ENCODE measurements at places on chromosomes 13 and 19.
A peak's percentile ranks its signal among the peaks of the same experiment; 100 is the strongest.

DNA sequence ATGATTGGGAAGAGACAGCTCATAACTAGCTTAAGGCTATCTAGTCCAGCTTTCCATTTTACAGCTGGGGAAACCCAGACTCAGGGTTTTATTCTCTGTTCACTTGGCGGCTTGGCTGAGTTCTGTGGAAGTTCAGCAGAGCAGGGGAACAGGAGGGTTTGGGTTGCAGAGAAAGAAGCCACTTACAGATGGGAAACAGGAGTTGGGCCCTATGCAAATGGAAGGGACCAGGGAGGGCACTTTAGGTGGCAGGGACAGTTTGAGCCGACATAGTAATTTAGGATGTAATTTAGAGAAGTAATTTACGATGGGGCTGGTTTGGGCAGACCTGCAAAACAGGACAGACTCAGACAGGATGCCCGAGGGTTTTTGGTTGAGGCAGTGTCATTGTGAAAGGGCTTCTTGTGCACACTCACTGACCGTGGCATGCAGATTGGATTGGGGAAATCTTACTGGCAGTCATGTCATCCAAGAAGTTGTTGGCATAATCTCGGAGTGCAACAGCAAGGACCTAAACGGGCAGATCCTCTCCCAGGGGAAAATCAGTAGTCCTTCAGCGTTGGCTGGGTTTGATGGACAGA is 47.3 kb upstream of the GPR183 start:
- H3K36me3 ChIP-seq = peaks cover 5% of the 10 kb centered on the region
- H3K27ac ChIP-seq = peak overlapping the region; percentile 1
- H3K27me3 ChIP-seq = no peaks in the 10 kb centered on the region
- no peak for DNase-seq

DNA sequence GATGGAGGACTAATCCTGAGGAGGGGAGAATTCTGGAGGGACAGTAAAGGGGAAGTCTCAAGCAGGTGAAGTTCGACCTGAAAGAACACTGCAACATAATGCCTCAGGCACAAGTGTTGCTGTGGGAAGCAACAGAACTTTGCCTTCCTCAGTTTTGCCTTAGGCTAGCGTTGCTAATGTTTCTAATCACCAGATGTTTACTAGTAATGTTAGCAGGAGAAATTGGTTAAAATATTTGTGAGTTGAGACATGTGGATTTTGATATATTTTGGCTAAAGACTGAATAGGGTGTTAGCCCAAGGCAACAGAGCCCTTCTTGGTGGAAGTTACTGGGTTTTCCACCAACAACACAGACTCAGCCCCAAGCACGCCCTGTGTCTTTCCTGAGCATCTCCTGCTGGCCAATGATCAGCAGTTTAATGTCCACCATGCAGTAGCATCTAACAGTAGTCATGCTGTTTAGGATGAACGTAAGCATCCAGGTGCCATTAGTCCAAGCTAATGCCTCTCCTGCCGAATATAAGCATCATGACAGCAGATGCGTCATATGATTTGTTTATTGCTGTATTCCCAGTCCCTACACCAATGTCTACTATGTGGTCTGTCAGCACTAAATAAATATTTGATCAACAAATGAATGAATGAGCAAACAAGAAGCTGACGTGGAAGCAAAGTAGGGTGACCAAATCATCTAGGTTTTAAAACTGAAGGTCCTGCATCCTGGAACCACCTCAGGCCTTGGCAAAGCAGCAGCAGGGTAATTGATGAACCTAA is 511.9 kb upstream of the HTR2A start:
- no peak overlapping the region for H3K4me3 ChIP-seq
- H3K27me3 ChIP-seq = no peaks in the 10 kb centered on the region
- H3K4me1 ChIP-seq = no peaks in the 10 kb centered on the region
- DNase-seq = no peak

GRCh38 chr19:55370305-55370988 is at the start of gene IL11:
IL11 (minus strand) TSS chr19:55370463; CDS start chr19:55370310, 153 bp downstream.
- no peaks in the 10 kb centered on the region for H3K36me3 ChIP-seq
- H3K27me3 ChIP-seq = no peaks in the 10 kb centered on the region
- peak within 1 kb of the TSS; percentile 11 for H3K27ac ChIP-seq
- peaks cover 26% of the 10 kb centered on the region for H3K4me1 ChIP-seq
- DNase-seq = no peak
- H3K4me3 ChIP-seq = peak within 1 kb of the TSS; percentile 79

- H3K36me3 ChIP-seq = no peaks in the 10 kb centered on the region
- H3K27me3 ChIP-seq = no peaks in the 10 kb centered on the region
- no peak for DNase-seq
These were observed 505.6 kb downstream of the MYO16 start for GRCh38 chr13:109135018-109135417.

- no peaks in the 10 kb centered on the region for H3K27me3 ChIP-seq
- peaks cover 7% of the 10 kb centered on the region for H3K36me3 ChIP-seq
- H3K27ac ChIP-seq = no peak overlapping the region
- no peak overlapping the region for H3K4me3 ChIP-seq
These were observed 58.5 kb downstream of the DNAJC15 start for GRCh38 chr13:43081866-43082265.

GRCh38 chr13:110150384-110151101 is 156.4 kb downstream of the COL4A1 start:
- H3K27ac ChIP-seq = no peak overlapping the region
- no peaks in the 10 kb centered on the region for H3K4me1 ChIP-seq
- no peak for DNase-seq
- peaks cover 52% of the 10 kb centered on the region for H3K36me3 ChIP-seq

Measured in SK-N-SH (cell line).